Stimulated activated CD4-positive, alpha-beta T cell treated with anti-CD3 and anti-CD28 coated beads, Interleukin-4, amount 100 ng/mL, for 1 hour (primary cell): ENCODE measurements at places on chromosomes 6 and 20.

GRCh38 chr6:158894193-158894592 is 75.0 kb upstream of the EZR start:
- no peak for DNase-seq

- DNase-seq = no peak
Observed at GRCh38 chr20:50726955-50727791, 4.2 kb upstream of the PARD6B start.

DNA sequence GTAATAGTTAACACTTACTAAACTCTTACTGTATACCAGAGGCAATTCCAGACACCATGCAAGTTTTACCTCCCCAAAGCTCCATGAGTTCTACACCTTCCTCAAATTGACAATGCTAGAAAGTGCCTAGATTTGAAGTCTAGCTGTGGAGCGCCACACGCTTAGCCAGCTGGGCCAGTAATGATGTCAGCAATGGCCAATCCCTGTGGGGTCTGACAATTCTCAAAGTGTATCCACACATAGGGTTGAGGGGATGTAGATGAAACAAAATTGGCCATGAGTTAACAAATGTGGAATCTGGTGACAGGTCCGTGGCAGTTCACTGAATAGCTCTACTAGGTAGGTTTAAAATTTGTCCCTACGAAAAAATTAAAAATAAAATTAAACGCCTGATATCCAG is 1.3 kb downstream of the ZNF343 start:
- DNase-seq = no peak

GRCh38 chr6:137095651-137096238 is 51.0 kb upstream of the IL20RA start:
- no peak for DNase-seq

GRCh38 chr6:46628498-46628897 is 24.1 kb downstream of the CYP39A1 start:
- DNase-seq = no peak

- DNase-seq = no peak
Observed at GRCh38 chr6:11374036-11375010, 141.9 kb upstream of the NEDD9 start.

DNA sequence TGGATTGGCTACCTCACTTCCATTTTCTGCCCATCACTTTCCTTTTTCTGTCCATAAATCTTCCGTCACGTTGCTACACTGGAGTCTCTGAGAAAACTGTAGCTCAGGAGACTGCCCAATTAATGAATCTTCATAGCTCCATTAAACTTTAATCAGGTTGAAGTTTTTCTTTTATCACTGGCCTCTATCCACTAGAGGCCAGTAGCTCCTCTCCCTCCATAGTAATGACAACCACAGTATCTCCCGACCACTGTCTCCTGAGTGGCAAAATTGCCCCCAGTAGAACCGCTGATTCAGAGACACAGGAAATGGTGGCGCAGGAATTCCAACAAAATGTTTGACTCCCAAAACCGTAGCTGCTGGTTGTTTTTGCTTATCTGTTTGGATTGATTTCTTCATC is 18.4 kb upstream of the DOK5 start:
- DNase-seq = no peak

- DNase-seq = no peak
Observed at GRCh38 chr6:136656121-136656520, 105.9 kb upstream of the MAP7 start.

GRCh38 chr6:75551367-75551952 is 50.2 kb upstream of the SENP6 start:
- no peak for DNase-seq

DNA sequence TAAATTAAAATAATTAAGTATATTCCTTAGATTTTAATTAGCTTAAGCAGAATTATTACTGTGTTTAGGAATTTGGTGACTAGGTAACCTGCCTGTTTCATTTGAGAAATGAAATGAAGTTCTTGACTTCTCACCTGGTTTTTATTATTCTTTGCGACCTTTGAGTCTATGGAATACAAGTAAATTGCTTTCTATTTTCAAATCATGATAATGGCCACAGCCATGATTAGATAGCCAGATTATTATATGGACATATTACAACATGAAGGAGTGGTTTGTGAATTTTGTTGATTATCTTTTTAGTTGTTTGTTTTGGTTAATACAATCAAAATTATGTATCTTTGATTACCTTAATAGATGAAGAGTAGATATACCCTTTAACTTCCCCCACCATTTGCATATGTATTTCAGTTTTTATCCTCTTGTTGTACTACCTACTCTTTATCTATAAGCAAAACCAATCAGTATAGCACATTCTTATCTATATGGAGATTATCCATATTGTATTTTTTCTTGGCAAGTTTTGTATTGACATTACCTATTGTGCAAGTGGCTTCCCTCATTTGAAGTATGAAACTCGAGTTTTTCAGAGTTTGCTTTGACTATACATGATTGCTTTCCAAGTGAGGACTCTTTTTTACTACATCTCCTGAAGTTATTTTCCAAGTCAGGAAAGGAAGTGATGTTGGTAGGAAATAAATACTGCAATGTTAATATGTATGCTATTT is 47.9 kb downstream of the CD2AP start:
- DNase-seq = no peak

GRCh38 chr6:157272866-157273755 is 50.2 kb downstream of the TMEM242 start:
- DNase-seq = no peak

- no peak for DNase-seq
Observed at GRCh38 chr20:62043131-62043914, 22.4 kb downstream of the TAF4 start.

GRCh38 chr20:31851240-31851955 is 6.0 kb upstream of the FOXS1 start:
- no peak for DNase-seq

- DNase-seq = no peak
Observed at GRCh38 chr20:49850463-49851230, 38.0 kb downstream of the SLC9A8 start.

DNA sequence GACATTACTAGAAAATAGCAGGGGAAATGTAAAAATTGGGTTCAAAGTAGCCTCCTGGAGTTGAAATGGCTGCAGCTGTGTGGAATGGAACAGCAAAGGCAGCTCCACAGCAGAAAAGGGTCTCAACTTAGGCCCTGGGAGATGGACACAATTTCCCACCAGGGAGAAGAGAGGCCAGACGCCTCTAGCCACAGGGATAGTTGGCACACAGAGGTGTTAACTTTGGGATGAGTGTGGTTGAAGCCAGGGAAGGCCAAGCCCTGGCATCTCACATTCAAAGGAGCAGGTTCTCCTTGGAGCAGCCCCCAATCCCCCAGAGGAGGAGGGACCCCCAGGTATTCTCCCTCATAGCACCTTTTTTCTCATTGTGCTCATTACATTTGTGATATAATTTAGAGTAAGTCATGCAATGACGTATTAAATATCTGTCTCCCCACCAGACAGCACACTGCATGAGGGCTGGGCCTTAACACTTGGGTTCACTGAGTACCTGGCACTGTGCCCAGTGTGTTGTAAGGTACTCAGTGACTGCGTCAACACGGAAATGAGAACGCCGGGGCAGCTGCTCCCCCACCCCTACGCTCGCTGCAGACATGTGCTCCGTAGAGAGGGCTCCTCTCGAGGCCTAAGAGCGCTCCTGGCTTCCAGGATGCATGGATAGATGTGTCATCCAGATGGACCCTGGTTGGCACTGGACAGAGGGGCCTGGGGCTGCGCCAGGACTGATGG is 76.0 kb upstream of the CD93 start:
- DNase-seq = no peak

- no peak for DNase-seq
Observed at GRCh38 chr6:44475417-44475778, 87.9 kb downstream of the CDC5L start.

- DNase-seq = no peak
Observed at GRCh38 chr6:158708239-158708638, 58.4 kb downstream of the SYTL3 start.

GRCh38 chr20:24321973-24322372 is 147.5 kb upstream of the SYNDIG1 start:
- DNase-seq = no peak

- DNase-seq = no peak
Observed at GRCh38 chr6:168355716-168356522, 36.3 kb upstream of the DACT2 start.
